ENCODE measurements at places on chromosomes 1 and 21.

GRCh38 chr1:159791461-159791860 lies 10.7 kb downstream of the DUSP23 start:
- no peak for DNase-seq

- DNase-seq, result no peak
Measured at GRCh38 chr1:201054091-201054543, 30.6 kb upstream of the KIF21B start.

GRCh38 chr1:34176830-34177603 lies at the start of gene C1orf94:
Gene C1orf94, plus strand, starts transcription at chr1:34176907. Its CDS starts 883 bp downstream, at chr1:34177790.
- DNase-seq, result no peak

- DNase-seq, result no peak
Measured at GRCh38 chr1:65341381-65341780, 32.0 kb downstream of the DNAJC6 start.

Data from activated naive CD8-positive, alpha-beta T cell treated with anti-CD3 and anti-CD28 coated beads, Interleukin-2, amount 50 U/mL, for 16 hours (primary cell).